ENCODE measurements at places on chromosomes 6 and 20.

GRCh38 chr6:18218233-18218632, 46.1 kb downstream of the DEK start:
- DNase-seq = no peak

DNA sequence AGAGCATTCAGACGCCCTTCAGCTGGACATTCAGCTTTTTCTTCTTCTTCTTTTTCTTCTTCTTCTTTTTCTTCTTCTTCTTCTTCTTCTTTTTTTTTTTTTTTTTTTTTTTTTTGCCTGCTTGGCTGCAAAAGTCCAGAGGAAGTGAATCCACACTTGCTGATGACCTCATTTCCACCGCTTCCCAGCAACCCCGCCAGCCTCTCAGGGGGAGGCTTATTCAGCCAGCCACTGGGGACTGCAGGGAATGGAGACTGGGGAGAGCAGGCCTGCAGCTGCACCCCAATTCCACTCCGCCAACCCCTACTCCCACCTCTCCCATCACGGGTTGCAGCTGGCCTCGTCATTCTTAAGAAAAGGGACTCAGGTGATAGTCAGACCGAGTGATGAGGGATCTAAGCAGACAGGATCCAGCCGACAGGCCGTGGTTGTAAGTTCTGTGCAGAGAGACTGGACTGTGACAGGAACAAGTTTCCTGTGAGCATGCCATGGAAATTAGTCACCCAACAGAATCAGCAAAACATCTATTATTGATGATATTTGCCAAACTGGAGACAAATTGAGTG, 59.0 kb upstream of the QKI start:
- no peak for DNase-seq

- DNase-seq = no peak
Measured at GRCh38 chr6:153309651-153310050, 178.6 kb upstream of the RGS17 start.

DNA sequence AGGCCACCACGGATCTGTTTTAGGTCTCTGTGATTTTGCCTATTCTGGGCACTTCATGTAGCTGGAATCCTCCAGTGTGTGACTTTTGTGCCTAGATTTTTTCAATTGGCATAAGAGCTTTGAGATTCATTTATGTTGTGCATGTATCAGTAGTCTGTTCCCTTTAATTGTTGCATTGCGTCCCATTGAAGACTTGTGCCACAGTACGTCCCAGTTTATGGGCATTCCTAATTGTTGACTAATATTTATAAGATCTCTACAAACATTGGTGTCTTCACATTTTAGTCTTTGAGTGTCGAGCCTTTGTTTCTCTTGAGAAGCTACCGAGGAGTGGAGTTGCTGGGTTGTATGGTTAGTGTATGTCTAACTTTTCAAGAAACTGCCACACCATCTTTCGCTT, 704 bp upstream of the FAM210B start:
- no peak for DNase-seq

DNA sequence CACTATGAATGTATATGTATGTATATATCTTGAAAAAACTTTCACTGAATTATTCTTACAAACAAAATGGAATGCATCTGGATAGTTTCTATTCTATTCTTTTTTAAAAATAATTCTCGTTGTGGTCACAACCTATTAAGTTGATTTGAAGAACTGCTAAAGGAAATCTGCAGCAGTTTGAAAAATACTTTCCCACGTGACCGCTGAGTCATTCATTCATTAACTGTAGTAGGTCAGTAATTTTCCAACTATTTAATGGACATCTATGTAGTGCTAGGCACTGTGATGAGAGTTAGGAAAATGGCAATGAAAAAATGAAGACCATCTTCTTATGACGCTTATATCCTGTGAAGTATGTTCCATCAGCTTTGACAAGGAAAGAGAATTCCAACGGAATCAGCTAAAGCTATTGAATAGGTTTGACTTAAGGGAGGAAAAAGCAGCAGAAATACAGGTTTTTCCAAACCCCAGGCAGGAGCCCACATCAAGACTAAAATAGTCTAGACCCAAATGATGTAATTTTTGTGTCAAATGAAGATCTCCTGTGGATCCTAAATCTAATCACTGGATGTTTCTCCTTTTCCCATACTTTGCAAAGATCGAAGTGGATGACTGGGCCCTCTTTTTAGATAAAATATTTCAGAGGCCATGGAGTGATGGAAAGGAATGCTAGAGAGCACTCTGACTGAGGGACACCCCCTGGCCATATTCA, 4.1 kb upstream of the EFHC1 start:
- no peak for DNase-seq

DNA sequence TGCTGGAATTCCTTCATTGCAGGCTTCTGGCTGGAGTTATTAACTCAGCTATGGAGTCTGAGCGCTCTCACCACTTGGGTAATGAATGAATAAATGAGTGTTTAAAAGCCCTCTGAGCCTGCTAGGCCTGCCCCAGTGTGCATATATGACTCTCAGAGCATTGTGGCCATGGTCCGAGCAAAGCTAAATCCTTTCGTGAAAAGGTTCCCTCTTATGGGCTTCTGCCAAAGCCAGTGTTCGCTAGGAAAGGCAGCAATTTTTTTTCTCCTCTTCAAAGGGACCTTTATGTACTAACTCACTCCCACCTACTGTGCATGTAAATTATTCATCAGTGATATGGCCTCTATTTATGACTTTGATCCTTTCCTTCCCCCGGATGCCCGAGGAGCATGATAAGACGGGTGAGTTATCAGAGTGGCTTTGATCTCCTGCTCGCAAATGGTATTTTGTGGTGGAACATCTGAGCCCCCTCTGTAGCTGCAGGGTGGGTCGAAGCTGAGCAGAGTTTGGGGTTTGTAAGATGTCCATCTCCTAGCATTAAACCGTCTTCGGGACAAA, 88.6 kb downstream of the LINC00237 start:
- DNase-seq = no peak

- no peak for DNase-seq
Measured at GRCh38 chr20:18728165-18728869, 85.3 kb upstream of the SCP2D1 start.

GRCh38 chr6:44356487-44356886, 14.0 kb downstream of the SPATS1 start:
- DNase-seq = no peak

GRCh38 chr20:64151633-64152530, 12.4 kb upstream of the MYT1 start:
- DNase-seq = no peak

DNA sequence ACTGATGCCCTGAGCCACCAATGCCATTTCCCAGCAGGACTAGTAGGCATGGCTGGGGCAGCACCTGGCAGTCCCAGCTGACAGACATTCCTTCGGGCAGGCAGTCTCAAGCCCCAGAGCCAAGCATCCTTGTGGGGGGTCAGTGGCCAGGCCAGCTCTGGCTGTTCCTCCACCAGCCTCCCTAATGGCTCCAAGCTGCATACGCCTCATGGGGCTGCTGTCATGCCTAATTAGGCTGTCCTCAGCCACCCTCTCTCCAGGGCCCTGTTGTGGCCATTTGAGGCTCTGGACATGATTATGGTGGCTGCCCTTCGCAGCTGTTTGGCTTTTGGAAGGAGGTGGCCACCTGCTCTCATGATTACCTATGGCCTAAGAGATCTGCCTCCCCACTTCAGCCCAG, 79.4 kb downstream of the DLGAP4 start:
- DNase-seq = no peak

DNA sequence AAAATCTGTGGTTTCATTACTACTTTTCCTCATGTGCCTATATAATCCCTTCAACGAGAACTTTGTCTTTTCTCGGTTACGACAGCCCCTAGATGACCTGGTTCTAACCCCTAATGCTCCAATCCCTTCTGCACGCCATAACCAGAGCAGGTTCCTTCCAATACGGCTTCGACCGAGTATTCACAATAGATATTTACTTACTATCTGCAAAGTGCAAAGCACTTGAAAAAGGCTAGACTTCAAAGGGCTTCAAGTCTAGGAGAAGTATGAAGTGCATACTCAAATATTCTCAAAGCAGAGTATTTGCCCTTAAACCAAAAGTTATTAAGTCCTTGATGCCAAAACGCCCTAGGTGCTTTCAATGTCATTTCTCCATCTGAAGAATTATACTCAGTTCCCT, 63.4 kb upstream of the NHSL1 start:
- DNase-seq = no peak

DNA sequence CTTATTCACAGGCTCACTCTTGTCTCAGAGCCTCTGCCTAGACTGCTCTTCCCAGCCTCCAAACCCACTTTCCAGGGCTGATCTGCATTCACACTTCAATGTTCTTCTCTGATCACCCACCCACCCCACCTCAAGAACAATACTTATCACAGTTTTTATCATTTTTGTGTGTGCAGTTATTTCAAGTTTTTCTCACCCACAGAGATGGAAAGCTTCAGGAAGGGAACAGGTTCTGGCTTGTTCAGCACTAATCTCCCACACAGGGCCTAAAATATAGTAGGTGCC, 160.9 kb downstream of the MRPL14 start:
- DNase-seq = no peak

DNA sequence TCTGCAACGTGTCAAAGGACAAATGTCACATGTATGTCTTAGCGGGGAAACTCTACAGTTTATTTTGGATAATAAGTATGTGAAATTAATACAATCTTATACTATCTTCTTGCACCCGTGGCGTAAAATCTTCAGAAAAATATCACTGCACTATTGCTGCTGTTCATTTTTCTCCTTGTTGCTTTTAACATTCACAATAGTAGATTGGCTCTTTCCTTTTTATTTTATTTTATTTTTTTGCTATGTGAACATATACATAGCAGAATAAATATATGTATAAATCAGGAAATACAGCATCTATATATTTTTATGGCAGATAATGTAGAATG, 15.4 kb downstream of the GPR31 start:
- DNase-seq = no peak

DNA sequence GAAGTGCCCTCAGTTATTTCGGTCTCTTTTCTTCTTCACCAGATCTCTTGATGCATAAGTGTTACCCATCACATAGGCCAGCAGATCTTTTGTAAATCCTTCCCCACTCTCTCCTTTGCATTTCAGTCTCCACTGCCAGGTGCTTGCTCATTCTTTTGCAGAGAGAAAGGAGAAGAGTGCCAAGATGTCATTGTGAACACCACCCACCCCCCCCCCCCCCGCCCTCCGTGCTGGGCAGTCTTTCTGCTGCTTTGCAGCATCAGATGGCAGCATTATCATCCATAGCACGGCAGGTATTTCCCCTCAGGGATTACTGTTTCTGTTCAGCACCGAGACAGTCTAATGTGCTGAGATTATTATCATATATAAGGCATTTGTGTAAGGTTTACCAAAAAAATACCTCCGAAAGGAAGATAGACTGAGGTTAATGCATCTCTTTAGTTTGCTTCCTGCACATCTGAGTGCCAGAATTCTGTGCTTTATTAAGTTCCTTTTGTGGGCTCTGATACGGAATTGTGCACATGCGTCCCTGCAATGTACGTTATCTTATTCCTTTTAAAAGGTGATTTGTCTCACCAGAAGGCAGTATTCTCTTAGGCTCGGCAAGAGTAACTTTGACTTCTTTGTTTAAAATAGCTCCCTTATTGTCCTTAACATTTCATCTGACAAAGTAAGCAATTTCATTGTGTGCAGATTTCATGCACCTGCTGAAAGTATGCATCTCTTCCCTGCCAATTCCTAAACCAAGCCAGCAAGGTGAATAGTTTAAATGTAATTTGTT, 128.8 kb downstream of the PHACTR1 start:
- DNase-seq = no peak

GRCh38 chr6:169045486-169045885, 208.2 kb downstream of the THBS2 start:
- peak; percentile 72 for DNase-seq

- DNase-seq = no peak
Measured at GRCh38 chr6:39289490-39289889, 24.7 kb downstream of the KCNK17 start.

DNA sequence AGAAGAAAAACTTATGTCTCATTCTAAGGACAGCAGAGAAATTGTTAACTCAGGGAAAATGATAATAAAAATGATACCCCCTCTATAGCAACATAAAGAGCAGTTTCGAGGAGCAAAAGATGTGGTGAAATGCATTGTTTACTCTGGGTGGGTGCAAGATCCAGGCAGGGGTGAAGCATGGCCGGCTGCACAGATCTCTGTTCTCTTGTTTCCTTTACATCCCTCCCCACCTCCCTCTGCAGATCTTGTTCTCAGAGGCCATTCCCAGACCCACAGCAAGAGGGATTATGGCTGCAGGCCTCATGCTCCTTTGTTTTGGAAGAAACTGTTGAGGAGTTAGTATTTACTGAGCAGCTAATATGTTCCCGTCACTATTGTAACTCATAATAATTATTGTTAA, 1.8 kb downstream of the BTN3A1 start:
- no peak for DNase-seq

DNA sequence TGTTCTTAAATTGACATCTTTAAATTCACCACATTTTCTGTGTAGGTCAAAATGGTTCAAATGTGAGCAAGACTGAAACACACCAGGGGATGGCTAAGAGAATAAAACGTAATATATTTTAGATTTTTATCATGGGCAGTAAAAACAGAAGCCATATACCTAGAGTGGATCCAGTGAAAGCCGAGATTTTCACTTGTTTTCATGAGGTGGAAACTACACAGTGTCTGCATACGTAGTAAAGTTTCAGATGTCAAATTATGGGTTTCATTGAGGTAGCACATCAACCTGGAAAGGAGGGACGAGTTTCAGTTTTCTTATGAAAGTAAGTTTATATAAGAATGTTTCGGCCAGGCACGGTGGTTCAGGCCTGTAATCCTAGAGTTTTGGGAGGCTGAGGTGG, 25.9 kb downstream of the METTL24 start:
- no peak for DNase-seq

GRCh38 chr6:137155830-137156229, 17.6 kb downstream of the IL22RA2 start:
- no peak for DNase-seq

GRCh38 chr6:10269814-10270472, 144.9 kb downstream of the TFAP2A start:
- DNase-seq = no peak

DNA sequence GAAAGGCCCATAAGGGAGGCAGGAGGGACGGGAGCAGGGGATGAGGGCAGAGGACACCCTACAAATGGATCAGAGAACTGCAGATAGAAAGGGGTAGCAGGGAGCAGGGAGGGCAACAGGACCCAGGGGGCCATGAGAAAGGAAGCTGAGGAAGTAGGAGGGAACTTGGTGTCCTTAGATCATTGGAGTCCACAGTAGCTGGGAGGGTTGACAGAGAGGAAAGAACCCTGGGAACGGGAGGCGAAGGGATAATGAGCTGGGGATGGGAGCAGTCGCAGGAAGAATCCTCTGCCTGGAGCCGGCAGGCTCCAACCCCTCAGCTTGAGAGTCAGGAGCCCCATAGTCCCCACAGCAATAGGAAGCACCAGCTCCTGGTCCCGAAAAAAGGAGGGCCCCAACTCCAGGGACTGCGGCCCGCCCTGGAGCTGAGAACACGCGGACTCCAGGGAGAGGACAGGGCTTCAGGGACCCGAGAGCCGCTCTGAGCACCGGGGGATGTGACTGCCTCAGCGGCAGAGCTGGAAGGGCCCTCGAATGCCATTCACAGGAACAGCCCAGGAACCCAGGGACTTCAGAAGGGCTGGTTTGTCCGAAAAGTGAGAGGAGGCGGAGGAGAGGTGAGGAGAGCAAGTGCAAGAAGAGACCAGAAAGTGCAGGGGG, 32.7 kb downstream of the HLA-A start:
- DNase-seq = no peak

- DNase-seq = no peak
Measured at GRCh38 chr6:126812651-126813050, 305.8 kb upstream of the RSPO3 start.
